Caki2 (cell line): ENCODE measurements at places on chromosomes 1 and 21. TPM values are rescaled to one million over a fixed set of nuclear protein-coding genes. Genes with fewer than 3 reads are reported as not detected.

The MAN1C1 gene
- total RNA-seq, result not detected in 2 replicates

The FMO5 gene
- total RNA-seq, result 0.30 and 0.35 TPM in 2 replicates

The TRABD2B gene
- total RNA-seq, result 0.57 and 0.96 TPM in 2 replicates

The GLRX2 gene
- 25.5 and 27.2 TPM in 2 replicates for total RNA-seq

The MYOG gene
- not detected in 2 replicates for total RNA-seq

The PROX1 gene
- total RNA-seq, result not detected in 2 replicates

The GRHL3 gene
- total RNA-seq, result 0.03 and 0.26 TPM in 2 replicates

The KCTD3 gene
- total RNA-seq, result 22.2 and 27.1 TPM in 2 replicates

The FNDC5 gene
- 3.3 TPM in 1 of 2 replicates, not detected in the other for total RNA-seq

The DARS2 gene
- 39.1 and 41.9 TPM in 2 replicates for total RNA-seq

The KRTAP21-2 gene
- not detected in 2 replicates for total RNA-seq

The HPDL gene
- total RNA-seq, result 0.49 and 1.1 TPM in 2 replicates

The MXRA8 gene
- total RNA-seq, result not detected in 2 replicates

The ZBTB8B gene
- not detected in 2 replicates for total RNA-seq

- no peak for DNase-seq
These were observed 15.5 kb upstream of the AHCTF1 start for GRCh38 chr1:246947255-246947654.

DNA sequence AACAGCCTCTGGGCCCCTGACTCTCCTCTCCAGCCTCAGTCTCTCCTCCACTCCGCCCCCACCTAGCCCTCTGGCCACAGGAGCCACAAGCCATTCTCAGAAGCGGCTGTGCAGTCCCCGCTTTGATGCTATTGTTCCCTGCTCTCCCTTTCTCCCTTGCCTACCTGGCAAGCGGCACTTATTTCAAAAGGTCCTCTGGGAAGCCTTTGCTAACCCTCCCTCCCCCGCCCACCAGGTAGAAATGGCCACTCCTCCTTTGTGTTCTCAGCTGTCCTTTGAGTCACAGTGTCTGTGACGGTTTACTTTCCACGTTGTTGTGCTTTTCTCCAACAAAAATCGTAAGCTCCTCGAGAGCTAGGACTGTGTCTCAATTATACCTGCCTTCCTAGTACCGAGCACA is 338.4 kb upstream of the PROX1 start:
- no peak for DNase-seq

GRCh38 chr21:31084689-31085088 is 46.4 kb upstream of the KRTAP19-8 start:
- no peak for DNase-seq

- no peak for DNase-seq
These were observed 12.2 kb downstream of the SPATA46 start for GRCh38 chr1:162364498-162364897.

DNA sequence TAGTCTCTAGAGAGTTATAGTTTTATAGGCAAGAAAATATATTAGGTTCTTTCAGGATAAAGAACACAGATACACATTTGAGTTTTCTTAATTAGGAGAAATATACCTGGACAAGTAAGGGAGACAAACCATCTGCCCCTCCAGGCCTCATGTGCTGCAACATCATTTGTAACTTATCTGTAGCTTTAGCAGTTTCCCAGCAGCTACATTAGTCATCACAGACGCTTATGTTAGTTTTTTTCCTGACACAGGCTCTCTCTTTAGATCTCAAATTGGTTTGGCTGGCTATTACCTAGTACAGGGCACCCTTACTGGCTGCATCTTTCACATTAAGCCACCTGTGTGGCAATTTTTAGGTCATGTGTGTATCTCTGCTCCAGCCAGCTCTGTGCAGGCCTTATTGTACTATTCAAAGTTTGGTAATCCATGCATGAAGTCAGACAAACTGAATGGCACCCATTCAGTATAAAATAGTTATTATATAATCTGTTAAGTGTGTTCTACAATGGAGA is 25.9 kb downstream of the GNPAT start:
- no peak for DNase-seq

- DNase-seq, result no peak
These were observed 2.1 kb upstream of the SLC45A1 start for GRCh38 chr1:8315573-8316475.

GRCh38 chr1:26976621-26977510 is 16.6 kb upstream of the KDF1 start:
- no peak for DNase-seq

GRCh38 chr1:88985692-88986091 is 6.7 kb downstream of the KYAT3 start:
- no peak for DNase-seq

GRCh38 chr1:100009458-100009857 is 39.7 kb downstream of the SLC35A3 start:
- DNase-seq, result no peak

DNA sequence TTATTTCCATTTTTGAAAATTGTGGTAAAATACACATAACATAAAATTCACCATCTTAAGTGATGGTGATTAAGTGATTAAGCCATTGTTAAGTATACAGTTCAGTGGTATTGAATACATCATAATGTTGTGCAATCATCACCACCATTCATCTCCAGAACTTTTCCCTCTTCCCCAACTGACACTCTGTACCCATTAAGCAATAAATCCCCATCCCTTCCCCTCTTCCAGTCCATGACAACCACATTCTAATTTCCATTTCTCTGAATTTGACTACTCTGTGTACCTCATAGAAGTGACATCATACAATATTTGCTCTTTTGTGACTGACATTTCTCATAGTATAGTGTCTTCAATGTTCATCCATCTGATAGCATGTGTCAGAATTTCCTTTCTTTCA is 124.8 kb downstream of the DISC1 start:
- no peak for DNase-seq

DNA sequence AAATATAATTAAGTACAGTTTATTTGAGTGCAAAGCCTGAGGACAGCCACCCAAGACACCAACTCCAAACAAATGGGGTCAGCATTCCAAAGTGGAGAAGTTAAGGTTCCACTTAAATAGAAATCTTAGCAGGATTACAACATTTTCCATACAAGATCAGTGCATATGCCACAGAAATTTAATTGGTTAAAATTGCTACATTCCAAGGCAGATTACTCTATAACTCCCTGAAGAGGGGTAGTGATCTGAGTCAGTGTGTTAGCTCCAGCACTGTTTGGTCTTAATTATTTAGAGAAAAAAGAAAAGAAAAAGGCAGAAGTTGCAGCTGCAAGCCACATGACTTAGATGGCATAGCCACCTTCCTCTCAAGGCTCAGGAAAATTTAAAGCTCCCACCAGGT is 297.5 kb downstream of the HHIPL2 start:
- no peak for DNase-seq

GRCh38 chr1:24020025-24020424 is 39.9 kb upstream of the SRSF10 start:
- DNase-seq, result peak; percentile 19

- peak; percentile 69 for DNase-seq
These were observed 833 bp upstream of the RCOR3 start for GRCh38 chr1:211258310-211258755.

GRCh38 chr1:26971590-26971989 is 11.3 kb upstream of the KDF1 start:
- DNase-seq, result no peak

DNA sequence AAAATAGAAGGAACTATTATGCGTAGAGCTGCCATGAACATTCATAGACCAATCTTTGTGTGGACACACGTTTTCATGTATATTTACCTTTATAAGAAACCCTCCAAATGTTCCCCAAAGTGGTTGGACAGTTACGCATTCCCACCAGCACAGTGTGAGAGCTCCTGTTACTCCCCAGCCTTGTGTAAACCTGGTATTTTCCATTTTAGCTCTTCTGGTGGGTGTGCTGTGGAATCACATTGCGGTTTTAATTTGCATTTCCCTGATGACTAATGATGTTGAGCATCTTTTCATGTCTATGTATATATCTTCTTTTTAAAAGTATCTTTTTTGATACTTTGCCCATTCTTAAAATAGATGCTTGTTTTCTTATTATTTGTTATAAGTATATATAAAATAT is 3.2 kb upstream of the UBASH3A start:
- no peak for DNase-seq

DNA sequence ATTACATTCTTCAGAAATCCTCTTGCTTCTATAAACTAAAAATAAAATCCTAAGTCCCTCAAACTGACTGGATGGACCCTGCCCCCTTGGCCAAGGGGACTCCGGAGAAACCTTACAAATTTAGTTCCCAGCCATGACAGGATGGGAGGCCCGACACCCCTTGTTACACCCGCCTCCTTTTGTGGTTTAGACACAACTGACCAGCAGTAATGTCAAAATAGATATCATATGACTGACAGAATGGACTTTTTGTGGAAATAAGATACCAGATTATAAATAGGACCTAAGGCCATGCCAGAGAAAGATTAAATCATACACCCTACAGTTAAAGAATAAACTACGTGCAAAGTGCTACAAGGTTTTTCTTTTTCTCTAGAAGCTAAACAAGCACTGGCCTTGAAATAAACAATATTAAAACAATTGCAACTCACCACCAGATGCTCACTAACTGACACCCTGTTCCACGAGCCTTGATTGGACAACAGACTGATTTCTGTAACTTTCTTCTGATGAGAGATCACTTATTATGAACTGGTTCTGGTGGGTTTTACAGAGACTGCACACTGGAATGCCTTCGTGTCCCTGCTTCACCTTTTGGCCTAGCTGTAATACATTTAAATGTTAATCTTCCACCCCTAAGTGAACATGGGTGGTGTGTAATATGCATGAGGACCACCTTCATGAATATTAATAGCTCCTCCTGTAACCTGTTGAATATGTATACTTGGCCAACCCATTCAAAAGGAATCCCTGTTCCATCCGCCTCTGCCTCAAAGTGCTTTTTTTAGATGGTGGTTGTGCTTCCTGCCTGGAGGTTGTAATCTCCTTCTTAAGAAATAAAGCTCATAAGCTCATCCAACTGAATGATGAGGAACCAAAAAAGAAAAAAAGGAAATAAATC is 99.6 kb downstream of the ODF2L start:
- DNase-seq, result no peak

GRCh38 chr1:39995973-39996393 is 41.0 kb downstream of the MFSD2A start:
- DNase-seq, result no peak

- peak; percentile 74 for DNase-seq
These were observed 236.2 kb upstream of the NRIP1 start for GRCh38 chr21:15301014-15301413.

DNA sequence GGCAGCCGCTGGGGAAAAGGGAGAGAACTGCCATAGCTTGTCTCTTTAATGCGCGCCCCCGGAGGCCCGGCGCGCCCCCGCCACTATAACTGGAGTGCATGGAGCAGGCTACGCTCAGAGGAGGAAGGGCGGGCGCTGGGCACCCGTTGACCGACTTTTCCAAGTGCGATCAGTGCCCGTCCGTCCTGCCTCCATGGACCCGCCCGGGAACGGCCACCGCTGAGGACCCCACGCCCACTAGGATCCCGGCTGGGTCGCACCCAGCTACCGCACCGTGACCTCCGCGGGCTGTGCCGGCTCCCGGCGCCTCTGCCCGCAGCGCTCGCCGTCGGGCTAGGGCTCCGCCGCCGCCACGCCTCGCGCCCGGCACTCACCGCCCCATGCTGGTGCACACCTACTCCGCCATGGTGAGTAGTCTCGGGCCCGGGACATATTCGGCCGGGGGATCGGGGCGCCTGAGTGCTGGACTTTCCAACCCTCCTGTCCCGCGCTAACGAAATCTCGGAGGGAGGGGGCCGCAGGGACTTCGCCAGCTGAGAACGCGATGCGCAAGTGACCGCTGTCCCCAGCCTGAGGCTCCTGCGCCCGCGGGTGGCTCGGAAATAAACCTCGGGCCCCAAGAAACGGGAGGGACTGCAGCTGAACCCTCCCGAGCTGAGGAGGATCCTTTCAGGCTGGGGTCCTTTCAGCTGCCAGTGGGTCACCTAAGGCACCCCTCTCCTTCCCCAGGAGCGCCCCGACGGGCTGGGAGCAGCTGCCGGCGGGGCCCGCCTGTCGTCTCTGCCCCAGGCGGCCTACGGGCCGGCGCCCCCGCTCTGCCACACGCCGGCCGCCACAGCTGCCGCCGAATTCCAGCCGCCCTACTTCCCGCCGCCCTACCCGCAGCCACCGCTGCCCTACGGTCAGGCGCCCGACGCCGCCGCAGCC is at the start of gene TFAP2E:
TFAP2E (plus strand) TSS at position 117 of the 927 bp plus-strand sequence; CDS start at position 381, 264 bp downstream.
- no peak for DNase-seq

DNA sequence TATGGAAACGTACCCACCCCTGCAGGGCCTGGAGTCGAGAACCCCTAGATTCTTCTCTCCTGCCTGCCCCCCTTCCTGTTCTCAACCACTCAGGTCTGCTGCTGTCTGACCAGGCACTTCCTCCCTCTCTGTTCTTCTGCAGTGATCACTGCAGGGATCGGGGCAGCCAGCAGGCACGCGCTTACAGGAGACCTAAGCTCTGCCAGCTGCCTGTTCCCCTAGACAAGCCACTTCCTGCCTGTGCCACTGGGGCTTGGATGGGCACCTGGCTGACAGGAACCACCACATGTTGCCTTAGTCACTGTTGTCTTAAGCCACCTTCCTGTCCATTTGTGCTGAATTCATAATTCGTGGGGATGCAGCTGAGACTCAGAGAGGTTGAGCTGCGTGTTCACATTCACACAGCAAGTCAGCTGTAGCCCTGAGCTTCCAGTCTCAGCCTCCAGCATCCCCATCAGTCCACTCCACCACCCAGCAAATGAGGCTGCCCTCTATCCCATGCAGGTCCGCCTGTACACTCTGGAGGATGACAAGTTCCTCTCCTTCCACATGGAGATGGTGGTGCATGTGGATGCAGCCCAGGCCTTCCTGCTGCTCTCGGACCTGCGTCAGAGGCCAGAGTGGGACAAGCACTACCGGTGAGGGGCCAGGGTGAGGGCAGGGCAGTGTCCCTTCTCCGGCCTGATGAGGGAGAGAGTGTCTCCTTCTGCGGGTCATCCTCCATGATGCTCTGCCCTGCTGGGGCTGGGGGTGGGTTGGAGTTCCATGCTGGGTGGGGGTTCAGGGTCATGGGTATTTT is 18.6 kb downstream of the FAM151A start:
- no peak for DNase-seq

DNA sequence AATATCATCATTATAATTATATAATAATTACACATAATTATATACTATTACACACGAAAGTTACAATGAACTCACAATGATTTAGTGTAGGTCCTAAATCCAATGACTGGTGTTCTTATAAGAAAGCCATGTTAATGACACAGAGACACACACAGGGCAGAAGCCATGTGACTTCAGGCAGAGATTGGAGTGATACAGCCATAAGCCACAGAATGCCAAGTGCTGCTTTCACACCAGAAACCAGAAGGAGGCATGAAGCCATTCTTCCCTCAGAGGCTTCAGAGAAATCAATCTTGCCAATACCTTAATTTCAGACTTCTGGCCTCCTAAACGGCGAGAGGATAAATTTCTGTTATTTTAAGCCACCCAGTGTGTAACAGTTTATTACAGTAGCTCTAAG is 147.4 kb upstream of the KRTAP19-8 start:
- DNase-seq, result no peak

GRCh38 chr1:208024406-208024805 is 113.5 kb upstream of the CD34 start:
- DNase-seq, result no peak

- DNase-seq, result no peak
These were observed 44.3 kb upstream of the ZC3H11B start for GRCh38 chr1:219657186-219657585.

GRCh38 chr1:182561456-182561855 is 27.6 kb downstream of the RNASEL start:
- no peak for DNase-seq
